Mucosa of gallbladder (tissue), 1 donor: ENCODE measurements at places on chromosomes 12 and 14. TPM values are rescaled to one million over a fixed set of nuclear protein-coding genes. Genes with fewer than 3 reads are reported as not detected.

- no peak for DNase-seq
Measured at GRCh38 chr12:73973486-73973885, 564.1 kb upstream of the ATXN7L3B start.

GRCh38 chr14:56137849-56138248 is 19.6 kb downstream of the PELI2 start:
- DNase-seq, result no peak

DNA sequence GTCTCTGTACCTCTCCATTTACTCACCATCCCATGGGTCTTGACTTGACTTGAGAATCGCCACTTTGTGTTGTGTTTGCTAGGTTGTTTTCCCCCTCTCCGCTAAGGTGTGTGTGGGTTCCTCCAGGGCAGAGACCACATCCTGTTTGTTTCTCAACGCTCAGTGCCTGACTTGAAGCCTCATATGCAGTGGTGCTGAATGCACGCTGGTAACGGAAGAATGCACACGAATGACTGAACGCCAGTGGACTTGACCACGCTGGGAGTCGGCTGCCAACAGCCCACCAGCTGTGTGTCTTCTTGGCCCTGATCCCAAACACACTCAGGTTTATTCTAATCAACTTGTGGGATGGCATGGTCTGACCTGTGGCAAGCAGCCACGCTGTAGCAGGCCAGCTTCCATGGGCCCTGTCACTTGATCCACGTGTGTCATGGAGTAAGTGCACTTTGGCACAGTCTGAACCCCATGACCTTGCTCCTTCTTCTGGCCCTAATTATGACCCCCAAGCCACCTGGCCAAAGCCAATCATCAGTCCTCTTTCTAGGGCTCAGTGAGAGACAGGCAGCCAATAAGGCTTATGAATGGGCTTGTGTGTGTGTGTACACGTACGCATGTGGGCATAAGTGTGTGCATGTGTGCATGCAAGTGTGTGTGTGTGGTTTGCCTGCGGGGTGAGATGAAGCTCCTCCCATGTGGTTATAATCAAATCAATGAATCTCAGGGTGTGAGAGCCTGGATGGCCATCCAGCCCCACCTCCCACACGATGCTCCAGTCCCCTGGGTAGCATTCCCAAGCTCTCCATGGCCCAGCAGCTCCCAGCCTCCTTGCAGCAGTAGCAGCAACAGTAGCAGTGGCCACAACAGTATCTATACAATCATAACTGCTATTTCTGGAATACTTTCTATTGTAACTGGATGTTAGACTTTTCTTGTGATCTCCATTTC is 6.4 kb upstream of the TC2N start:
- peak; percentile 39 for DNase-seq

DNA sequence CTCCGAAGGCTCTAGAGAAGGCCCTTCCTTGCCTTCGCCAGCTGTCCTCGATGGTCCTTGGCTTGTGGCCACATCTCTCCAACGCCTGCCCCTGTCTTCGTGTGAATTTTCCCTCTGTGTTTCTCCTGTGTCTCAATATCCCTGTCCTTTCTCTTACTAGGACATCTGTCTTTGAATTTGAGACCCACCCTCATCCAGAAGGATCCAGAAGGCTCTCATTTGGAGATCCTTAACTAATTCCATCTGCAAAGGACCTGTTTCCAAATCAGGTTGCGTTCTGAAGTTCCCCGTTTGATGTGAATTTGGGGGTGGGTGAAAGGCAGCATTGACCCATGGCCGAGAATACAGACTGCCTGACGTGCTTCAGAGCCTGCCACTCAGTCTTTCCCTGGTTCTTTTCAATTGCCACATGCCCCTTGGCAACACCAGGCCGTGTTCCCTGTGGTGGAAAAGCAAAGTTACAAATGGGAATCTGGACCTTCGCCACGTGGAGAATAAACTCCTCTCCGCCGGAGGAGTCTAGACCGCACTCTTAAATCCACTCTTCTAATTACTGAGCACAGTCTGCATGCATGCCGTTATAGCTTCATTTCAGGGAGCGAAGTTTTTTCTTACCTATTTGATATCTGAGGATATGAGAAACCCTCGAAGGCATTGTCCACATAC is 158.8 kb downstream of the TMEM132C start:
- DNase-seq, result no peak

- no peak for DNase-seq
Measured at GRCh38 chr14:79638672-79639266, 572.5 kb downstream of the DIO2 start.

GRCh38 chr12:6115389-6115788 is 9.1 kb downstream of the VWF start:
- DNase-seq, result no peak

FICD gene
- 7.6 TPM for total RNA-seq

CCDC85C gene
- 41.3 TPM for total RNA-seq

HOXC12 gene
- total RNA-seq, result not detected

ERP27 gene
- total RNA-seq, result 0.49 TPM

MORN3 gene
- 0.69 TPM for total RNA-seq

FSCB gene
- not detected for total RNA-seq
